ENCODE measurements at places on chromosomes 7 and 10.

- DNase-seq = no peak
Observed at GRCh38 chr10:93173967-93174845, 100.5 kb downstream of the CYP26A1 start.

- DNase-seq = no peak
Observed at GRCh38 chr10:3805791-3806461, 20.9 kb upstream of the KLF6 start.

GRCh38 chr10:9656996-9657395 lies 1360.7 kb upstream of the CELF2 start:
- DNase-seq = no peak

- DNase-seq = no peak
Observed at GRCh38 chr10:131928248-131929095, 27.7 kb downstream of the PPP2R2D start.

- peak; percentile 78 for DNase-seq
Observed at GRCh38 chr10:62048919-62049623, 147.6 kb downstream of the ARID5B start.

DNA sequence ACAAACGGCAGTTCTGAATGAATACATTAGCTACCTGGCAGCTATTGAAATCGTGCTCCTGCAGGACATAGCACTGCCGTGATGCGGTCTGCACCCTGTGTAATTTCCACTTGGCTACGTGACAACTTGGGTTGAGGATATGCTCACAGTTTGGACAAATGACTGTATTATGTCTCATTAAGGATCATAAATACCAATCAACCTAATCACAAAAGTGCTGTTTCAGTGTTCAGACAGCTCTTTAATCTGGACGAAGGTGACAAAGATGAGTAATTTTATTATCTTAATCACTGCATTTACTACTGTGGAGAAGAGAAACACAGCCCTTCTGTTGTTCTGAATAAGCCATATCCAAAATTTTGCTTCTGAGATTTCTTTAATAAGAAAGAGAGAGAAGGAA lies 210.8 kb upstream of the PFKP start:
- DNase-seq = no peak

DNA sequence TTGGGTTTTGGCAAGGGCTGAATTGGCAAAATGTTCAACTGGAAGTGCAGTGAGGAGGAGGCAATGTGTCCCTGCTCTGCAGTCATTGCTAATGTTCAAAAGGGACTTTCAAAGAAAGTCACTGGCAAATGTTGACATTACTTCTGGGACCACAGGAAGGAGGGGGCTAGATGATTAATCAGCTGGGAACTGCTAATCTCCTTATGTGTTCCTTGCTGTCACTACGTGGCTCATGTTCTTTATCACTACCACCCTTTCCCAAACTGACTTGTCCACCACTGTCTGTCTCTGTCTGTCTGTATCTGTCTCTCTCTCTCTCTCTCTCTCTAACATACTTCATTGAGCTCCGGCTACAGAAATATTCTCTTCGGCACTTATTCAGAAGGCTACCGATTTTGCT lies 86.9 kb upstream of the MTPN start:
- DNase-seq = no peak

DNA sequence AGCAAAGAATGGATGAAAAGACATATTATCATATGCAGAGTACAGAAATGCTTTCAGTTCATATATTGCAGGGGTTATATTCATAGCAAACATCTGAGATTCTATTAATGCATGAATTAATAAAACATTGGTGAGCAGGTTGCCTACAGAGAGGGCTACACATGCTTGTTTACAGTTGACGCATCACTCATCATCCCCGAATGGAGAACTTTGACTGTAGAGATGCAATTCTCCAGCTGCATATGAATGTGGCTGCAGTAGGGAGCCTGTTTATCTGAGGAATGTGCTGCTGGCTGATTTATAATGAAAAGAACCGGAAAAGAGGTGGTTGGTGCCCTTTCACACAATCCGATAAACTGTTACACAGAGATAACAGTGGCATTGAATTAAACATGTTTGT lies 116.5 kb downstream of the GRM3 start:
- no peak for DNase-seq

- DNase-seq = peak; percentile 4
Observed at GRCh38 chr10:57338823-57339558, 928.7 kb downstream of the IPMK start.

DNA sequence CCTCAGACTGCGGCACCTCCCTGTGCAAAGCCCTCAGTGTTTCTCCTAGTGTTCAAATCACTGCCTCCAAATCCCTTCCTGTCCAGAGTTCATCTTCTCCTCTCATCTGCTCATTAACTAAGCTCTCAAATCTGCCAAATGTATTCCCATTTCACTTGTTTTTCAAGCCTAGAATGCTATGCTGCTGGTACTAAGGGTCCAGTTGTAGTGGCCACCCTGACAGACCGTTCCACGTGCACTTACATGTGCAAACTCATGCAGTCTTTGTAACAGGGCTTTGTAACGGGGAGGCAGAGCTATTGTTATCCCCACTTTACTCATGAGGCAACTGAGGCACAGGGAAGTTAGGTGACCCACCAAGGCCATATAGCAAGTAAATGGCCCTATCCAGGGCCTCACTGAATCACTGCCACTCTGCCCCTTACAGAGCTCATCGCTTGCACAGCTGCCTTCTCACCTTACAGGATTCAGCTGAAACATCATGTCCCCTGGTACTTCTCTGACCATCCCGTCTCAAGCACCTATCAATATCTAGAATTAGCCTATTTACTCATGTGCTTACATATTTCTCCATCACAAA lies 153.0 kb upstream of the PDE1C start:
- DNase-seq = no peak

DNA sequence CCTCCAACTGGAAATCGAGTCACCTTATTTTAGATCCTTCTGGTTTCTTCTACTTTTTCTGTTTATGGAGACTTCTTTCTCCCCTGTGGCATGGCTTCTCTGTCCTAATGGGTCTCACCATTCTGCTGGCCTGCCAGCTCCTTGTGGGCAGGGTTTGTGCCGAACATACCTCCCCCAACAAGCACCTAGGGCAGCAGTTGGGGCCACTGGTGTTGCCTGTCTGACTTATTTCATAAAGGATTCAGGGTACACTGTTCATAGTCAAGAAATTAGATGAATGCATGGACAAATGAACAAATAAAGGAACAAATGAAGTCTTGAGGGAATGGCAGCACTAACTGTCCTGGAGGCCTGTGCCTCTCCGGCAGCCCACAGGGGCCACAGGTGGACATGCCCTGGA lies 55.6 kb upstream of the DOCK1 start:
- no peak for DNase-seq

GRCh38 chr10:123857616-123858015 lies 34.0 kb downstream of the CPXM2 start:
- no peak for DNase-seq

- no peak for DNase-seq
Observed at GRCh38 chr10:73639286-73639685, 2.0 kb downstream of the MYOZ1 start.

DNA sequence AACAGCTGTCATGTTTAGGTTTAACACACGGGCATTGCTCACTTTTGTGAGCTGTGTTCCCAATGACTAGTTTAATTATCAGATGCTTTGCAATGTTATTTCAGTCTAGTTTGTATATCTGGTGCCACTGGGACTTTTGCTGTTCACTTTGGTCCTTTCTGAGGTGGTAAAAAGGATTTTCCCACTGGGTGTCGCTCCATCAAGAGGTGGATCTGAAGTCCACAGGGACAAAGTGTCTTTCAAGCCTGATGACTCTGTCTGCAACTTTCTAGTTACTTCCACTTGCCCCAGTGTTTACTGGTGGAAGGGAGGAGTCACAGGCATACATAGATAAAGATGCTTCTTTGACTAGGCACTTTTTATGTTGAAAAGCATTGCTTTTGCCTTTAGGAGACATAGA lies 242.2 kb downstream of the HGF start:
- DNase-seq = no peak

- no peak for DNase-seq
Observed at GRCh38 chr10:127090138-127090537, 106.3 kb downstream of the INSYN2A start.

DNA sequence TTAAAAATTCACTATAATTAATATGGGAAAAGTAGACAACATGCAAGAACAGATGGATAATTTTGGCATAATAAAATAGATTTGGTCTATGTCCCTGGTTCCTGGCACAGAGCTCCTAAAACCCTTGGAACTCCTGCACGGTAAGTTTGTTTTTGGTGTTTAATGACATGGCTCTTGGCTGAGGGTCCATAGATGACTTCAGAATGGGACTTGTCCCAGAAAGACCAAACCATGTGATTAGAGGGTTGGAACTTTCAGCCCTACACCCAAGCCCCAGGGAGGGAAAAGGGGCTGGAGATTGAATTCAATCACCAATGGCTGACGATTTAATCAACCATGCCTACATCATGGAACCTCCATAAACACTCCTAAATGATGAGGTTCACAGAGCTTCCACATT lies 12.6 kb upstream of the GSDME start:
- no peak for DNase-seq

DNA sequence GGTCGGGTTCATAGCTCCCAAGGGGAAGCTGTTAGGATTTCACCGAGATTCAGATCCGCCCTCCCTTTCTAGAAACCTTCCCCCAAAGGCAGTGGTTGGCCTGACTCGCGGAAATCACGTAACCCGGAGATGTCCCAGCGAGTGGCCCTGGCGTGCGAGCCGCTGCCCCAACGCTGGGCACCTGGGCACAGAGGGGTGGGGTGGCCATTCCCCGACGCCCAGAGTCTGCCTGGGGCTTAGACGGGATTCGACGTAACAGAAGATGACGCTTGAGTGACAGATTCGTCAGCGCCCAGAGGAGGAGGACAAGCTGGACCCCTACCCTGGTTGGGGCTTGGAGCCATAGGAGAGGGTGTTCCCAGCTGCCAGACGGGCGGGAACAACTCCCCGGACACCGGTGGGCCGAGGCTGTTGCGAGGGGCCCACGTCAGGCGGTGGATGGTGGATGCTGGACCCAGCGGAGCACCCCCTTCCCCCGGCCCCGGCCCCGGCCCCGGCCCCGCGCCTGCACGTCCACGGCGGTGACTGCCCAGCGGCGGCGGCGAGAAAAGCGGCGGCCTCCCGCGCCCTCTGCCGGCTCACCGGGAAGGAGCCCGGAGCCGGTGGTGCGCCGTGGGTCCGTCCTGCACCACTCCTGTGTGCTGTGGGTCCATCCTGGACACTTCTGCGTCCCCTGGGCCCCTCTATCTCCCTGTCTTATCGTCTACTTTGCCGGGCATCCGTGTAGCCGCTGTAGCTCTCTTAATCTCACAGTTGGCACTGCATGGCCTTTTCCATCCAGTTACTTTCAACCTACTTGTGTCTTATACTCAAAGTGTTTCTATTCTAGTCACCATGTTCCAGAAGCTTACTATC lies 35.4 kb upstream of the KNDC1 start:
- DNase-seq = no peak

DNA sequence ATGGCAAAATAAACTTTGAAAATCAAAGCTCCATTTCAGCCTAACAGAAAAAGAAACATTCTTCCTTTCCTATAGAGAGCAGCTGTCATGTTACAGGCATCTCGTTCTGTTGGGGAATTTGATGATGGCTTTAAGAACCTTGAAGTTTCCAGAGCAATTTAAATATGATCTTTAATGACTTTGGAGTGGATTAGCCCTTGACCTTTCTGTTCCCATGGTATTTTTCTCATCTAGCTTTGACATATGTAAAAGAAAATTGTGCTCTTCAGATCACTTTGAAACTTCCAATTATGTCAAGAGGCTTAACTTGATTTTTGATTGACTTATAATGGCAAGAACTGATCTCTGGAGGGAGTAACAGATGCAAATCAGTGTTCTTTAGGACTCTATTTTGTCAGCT lies 157.6 kb upstream of the SEMA3E start:
- DNase-seq = no peak

- DNase-seq = no peak
Observed at GRCh38 chr10:28849821-28850220, 172.5 kb downstream of the BAMBI start.

DNA sequence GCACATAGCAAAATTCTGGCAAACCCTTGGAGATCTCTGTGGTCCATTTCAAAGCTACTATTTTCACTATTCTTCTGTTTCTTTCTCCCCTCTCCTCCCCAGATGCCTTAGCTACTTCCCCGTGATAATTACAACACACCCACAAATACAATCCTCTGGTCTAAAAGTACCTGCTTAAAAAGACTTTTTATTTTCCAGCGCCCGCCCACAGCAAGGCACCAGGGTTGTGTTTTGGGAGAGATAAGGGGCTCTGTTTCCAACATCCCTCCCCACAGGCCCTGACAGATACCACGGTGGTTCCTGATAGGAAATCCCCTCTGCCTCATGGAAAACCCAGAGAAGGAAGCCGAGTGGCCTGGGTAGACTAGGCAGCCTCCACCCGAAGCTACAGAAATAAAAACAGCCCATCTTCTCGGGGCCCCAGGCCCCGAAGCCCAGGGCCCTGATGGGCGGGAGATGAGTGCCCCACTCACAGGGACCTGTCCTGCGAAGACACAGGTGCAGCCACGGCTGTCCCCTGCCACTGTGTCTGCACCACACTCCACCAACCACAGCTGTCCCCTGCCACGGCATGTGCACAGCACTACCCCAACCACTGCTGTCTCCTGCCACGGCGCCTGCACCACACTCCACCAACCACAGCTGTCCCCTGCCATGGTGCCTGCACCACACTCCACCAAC lies 19.7 kb downstream of the CALML5 start:
- no peak for DNase-seq

GRCh38 chr7:82699773-82700186 lies 256.2 kb upstream of the CACNA2D1 start:
- no peak for DNase-seq

- no peak for DNase-seq
Observed at GRCh38 chr7:38276096-38276877, 2.9 kb upstream of the TARP start.

DNA sequence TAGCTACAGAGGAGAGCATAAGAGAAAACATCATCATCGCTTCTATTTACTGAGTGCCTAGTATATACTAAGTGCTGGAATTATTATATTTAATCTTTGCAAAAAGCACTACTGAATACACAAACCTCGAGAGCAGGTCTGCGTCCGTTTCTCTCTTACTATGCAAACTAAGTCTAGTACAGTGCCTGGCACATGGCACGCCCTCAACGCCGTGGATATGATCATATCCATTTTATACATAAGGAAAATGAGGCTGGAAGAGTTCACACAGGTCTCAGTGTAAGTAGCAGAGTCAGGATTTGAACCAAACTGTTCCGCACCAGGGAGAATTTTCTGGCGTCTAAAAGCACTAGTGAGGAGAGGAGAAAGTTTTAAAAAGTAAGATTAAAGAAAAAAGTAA lies 17.6 kb downstream of the MXI1 start:
- no peak for DNase-seq

DNA sequence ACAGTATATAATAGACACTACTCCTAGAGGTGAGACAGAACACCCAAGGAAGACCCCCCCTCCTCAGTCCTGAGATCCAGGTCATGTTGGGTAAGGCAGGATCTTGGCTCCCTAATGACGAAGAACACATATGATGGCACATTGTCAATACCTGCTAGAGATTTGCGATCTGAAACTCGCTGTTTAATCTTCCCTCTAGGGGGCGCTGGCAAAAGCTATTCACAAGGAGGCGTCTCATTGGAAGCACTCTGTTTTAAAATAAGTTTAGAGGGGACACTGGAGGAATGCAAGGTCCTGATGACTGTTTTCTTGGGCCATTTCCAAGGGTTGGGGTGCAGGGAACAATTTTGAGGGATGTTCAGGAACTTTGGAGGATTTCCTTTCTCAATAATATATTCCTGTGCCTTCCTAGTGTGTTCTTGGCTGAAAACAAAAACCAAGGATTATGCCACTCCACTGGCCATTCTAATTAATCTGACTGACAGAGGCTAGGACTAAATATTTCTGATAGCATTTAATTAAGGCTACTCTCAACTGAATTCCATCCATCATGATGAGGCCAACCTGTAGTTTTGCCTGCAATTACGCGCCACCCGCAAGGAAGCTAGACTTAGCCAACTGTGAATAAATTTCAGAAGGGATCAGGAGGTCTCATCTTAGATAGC lies 1013.8 kb upstream of the MBL2 start:
- DNase-seq = no peak
